NCI-H748 treated with DMSO at 0.1 percent for 48 hours (cell line): ENCODE measurements at places on chromosomes 2 and 18.

- DNase-seq, result no peak
Observed at GRCh38 chr2:82412021-82412420, 2047.1 kb downstream of the SUCLG1 start.

DNA sequence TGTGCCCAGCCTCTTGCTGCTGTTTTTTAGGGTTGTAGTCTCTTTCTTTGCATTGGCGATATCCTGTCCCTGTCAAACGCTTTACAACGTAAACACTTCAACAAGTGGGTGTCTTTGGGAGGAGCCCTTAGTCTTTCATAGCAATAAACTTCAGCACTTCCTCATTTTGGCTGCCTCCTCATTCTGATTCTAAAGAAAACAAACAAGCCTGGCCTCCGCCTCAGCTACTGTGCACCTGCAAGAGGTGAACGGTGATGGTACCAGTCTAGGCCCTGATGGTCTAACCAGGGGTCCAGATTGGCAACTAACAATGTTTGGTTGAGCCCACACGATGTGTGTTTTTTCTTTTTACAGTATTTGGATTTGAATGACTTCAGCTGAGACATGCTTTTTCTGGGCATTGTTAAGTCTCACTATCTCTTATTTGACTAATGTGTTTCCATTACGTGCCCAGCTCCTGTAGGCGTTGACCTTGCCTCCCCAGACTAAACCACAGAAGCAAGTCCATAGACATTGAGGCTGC, 53.2 kb upstream of the CUL3 start:
- peak; percentile 34 for DNase-seq

- no peak for DNase-seq
Observed at GRCh38 chr2:200649724-200650123, 63.9 kb downstream of the AOX1 start.

GRCh38 chr2:99512181-99512591, 22.4 kb upstream of the REV1 start:
- no peak for DNase-seq

GRCh38 chr2:109428281-109428680, 185.5 kb downstream of the SEPTIN10 start:
- no peak for DNase-seq

DNA sequence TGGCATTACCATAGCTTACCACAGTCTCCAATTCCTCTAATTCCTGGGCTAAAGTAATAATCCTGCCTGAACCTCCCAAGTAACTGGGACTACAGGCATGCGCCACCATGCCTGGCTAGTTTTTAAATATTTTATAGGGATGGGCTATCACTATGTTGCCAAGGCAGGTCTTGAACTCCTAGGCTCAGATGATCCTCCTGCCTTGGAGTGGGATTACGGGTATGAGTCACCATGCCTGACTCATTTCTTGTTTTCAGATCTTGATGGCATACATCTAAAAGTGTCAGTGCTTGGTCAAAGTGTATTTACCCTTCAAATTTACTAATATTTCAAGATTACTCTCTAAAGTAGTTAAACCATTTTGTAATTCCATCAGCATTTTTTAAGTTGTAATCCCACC, 9.4 kb upstream of the SOCS6 start:
- no peak for DNase-seq

DNA sequence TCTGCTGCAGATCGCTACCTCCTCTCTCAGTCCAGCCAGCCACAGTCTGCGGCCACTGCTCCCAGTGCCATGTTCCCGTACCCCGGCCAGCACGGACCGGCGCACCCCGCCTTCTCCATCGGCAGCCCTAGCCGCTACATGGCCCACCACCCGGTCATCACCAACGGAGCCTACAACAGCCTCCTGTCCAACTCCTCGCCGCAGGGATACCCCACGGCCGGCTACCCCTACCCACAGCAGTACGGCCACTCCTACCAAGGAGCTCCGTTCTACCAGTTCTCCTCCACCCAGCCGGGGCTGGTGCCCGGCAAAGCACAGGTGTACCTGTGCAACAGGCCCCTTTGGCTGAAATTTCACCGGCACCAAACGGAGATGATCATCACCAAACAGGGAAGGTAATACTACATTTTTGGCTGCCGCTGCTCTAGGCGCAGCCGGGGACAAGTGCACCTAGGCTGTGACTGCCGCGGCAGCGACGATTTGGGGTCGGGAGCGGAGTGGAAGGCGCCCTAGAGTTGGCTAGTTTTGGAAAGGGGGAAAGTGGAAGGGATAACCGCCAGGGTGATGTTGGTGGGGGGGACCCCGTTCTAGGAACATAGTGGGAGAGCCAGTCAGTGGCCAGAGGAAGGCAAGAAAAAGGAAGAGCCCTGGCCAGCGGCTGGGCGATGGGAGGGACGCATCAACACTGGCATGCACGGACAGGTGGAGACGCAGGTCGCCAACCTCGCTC, 776 bp downstream of the TBR1 start:
- peak; percentile 55 for DNase-seq

GRCh38 chr18:25365242-25365641, 13.3 kb upstream of the ZNF521 start:
- no peak for DNase-seq

DNA sequence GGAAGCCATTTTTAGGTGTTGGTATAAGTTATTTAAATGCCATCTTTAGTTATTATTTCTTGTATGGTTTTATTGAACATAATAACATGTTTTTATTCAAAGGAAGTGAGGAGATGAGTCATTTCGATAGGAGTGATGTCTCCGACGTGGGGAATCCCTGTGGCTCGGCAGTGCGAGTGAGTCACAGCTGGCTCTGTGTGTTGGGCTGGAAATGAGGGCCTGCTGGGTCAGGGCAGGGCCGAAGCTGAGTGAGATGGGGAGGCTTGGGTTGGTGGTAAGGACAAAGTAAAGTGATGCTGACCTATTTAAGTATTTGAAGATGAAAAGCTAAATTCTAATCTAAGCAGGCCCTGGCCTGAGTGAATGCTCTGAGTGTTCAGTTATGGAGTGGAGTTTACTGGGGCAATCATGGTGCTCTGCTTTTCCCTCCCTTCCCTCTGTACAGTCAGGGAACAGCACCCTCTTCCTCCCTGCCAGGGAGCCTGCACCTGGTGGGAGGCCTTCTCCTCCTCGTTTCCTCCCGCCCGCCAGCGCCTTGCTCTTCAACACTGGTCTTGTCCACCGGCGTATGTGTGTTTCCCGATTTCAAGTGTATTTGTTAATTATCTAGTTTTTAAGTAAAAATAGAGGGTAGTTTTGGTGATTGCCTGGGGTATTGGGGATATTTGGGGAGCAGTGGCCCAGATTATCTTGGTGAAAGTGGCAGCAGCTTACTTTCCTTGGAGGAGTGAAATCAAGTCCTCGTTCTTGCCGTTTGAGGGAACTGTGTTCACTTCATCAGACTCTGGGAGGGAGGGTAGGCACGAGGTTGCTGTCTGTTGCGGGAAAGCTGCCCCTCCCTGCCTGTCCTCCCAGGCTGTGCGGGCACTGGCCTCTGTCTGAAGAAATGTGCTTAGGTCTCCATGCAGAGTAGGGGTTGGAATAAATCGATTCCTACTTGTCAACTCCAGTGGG, 157.0 kb downstream of the LDLRAD4 start:
- DNase-seq, result peak; percentile 24

DNA sequence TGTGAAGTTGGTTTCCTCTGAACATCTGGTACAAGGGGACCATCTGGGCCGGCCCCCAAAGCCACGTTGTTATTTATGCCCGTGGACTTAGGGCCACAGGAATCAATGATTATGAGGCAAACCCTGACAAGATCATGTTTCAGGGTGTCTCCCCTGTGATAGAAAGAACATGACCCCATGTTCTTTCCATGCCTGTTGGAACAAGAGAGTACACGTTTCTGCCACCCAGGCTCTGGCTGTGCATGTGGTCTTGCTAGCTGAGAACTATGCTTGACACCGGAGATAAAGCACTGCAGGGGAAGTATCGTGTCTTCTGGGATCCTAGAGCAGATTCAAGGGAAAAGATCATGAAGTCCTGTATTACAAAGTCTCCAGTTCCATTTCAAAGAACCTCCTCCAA, 64.2 kb downstream of the TMEM17 start:
- DNase-seq, result no peak

DNA sequence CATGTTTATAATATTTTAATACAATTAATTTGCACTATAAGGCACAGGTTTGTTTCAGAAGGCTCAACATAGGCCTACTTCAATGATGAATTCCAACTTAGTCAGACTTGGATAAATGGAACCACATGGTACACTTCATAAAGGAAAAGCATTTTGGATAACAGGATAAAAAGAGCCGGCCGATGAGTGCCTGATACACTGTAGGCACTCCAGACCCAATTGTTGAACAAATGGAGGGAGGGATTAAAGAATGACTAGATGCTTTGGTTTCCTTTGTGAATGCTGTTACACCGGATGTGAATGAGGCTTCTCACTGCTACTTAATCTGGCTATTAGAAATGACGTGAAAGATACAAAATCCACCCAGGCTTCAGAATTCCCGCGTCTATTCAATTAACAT, 104.1 kb upstream of the KCTD1 start:
- DNase-seq, result no peak

DNA sequence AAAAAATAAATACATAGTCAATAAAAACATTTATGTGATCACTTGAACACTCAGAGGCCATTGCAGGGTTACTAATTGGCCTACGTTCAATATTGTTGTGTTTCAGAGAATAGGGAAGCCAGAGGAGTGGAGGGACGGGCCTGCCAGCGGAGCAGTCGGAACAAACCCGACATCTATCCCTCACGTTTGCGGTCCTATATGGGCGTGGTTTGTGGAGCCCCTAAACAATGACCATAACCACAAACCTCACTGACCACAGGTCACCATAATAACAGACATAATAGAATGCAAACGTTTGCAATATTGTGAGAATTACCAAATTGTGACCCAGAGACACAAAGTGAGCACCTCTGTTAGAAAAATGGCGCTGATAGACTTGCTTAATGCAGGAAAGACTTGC, 19.5 kb upstream of the ZNF516 start:
- DNase-seq, result no peak

DNA sequence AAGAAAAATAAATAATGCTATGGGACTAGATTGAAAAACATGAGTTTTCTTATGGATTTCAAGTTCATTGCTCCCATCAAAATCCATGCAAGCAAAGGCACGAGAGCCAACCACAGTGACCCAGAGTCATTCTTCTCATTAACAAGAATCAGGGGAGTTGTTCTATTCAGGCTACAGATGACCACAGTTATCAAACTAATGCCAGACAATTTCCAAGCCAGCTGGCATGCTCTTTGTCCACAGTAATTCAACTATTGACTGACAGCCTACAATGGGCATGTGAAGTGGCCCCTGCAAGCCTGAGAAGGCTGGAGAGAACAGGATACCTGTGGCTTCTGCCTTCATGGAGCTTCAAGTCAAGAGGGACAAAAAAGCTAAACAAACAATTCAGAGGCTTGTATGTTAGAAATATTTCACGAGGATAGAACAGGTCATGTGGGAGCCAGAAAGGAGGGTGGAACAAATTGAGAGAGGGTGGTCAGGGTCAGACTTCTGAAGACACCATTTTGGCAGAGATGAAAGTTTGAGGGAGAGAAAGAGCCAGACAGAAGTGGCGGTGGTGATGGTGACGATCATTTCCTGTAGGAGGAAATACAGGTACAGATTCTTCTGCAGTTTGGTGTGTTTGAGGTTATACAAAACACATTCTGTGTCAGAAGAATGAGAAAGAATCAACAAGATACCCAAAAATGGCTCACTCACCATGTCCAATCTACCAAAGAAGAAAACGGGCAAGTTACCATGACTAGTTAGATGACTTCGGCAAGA, 732.4 kb downstream of the RNF144A start:
- no peak for DNase-seq

- DNase-seq, result no peak
Observed at GRCh38 chr2:174211954-174212353, 36.4 kb downstream of the OLA1 start.

- no peak for DNase-seq
Observed at GRCh38 chr2:219281588-219281987, 2.4 kb downstream of the DNAJB2 start.

DNA sequence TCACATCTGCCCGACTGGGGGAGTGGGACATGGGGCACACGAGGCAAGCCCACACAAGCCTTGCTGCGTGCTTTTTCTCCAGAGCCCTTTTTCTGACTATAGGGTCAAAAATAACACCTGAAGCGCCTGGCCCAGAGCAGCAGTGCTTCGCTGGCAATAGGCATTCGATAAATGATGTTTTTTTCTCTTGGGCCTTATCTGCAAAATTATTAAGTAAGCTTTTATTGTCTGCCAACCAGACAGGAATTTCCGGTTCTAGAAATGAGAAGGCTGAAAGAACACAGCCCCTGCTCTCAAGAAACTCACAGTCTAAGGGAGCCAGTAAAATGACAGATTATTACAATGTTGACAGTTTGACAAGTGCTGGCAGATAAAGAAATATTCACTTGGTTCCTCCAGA, 2.7 kb upstream of the TMBIM1 start:
- no peak for DNase-seq

DNA sequence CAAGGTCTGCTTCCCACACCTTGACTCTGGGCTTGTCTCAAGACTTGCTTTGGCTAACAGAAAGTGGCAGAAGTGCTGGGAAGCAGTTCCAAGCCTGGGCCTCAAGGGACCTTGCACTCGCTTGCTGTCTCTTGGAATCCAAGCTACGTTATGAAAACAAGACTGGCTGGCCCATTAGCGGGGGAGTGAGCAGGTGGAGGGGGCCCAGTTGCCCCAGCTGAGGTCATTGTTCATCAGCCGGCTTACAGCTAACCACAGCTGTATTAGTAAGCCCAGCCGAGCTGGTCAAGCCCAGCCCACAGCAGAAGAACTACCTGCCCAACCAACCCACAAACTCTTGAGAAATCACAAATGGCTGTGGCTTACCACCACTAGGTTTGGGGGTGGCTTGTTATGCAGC, 63.1 kb downstream of the MARCO start:
- no peak for DNase-seq

DNA sequence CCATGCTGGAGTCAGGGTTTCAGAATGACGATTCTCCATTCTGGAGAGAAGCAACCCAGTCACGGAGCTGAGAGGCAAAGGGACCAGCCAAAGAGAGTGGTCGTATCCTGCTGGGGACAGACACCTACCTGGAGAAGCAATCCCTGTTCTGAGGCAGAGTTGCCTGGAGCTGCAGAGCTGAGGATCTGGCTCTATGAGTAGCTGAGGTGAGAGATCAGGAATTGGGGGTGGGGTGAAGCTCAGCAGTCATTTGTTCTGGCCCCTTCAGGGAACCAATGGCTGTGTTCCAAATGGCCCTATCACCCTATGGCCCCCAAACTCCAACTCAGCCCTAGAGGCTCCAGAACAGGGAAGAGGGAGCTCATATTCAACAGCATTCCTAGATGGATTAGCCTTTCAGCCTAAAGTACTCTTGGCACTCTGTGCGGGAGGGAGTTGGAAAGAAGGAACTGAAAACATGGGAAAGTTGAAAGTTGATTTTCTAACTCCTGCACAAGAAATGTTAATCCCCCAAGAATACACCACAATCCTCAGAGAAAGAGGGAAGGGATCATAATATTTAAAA, 3.3 kb upstream of the ATRAID start:
- DNase-seq, result no peak
